T-helper 9 cell (primary cell): ENCODE measurements at places on chromosomes 11 and 22.

- DNase-seq = no peak
Observed at GRCh38 chr22:42645938-42646568, 3.1 kb downstream of the CYB5R3 start.

- no peak for DNase-seq
Observed at GRCh38 chr22:36929621-36930020, 16.2 kb downstream of the CSF2RB start.

GRCh38 chr11:95519912-95520311, 269.7 kb downstream of the FAM76B start:
- DNase-seq = no peak

DNA sequence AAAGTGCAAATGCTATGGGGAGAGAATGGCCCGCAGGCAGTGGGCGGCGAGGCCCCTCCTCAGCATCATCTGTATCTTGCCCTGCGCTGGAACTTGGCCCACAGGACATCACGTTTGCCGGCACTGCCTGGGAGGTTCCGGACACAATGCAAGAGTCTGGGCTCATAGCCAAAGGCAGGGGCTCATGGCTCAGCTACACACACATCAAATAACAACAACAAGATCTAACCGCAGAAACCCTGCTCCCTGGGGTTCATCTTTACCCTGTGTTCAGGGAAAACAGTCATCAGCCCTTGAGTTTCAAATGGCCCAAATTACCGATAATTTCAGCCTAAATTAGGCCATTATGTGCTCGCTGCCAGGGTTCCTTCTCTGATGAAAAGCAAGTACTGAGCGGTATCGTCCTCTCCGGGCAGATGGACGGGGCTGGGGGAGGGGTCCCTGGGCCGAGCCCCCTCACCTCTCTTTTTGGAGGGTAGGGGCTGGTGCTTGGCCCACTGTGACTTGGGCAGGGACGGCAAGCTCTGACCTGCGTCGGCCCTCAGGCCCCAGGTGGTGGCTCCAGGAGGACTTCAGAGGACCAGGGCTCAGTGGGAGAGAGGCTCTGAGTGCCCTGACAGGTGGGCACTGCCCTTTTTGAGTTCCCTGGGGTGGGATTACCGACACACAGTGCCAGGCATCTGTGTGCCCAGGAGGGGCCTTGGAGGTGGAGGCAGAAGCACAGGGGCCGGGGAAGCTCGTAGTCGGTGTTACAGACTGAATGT, 25.0 kb upstream of the GAL start:
- no peak for DNase-seq

GRCh38 chr11:104926771-104927611, 28.7 kb upstream of the CASP12 start:
- no peak for DNase-seq

DNA sequence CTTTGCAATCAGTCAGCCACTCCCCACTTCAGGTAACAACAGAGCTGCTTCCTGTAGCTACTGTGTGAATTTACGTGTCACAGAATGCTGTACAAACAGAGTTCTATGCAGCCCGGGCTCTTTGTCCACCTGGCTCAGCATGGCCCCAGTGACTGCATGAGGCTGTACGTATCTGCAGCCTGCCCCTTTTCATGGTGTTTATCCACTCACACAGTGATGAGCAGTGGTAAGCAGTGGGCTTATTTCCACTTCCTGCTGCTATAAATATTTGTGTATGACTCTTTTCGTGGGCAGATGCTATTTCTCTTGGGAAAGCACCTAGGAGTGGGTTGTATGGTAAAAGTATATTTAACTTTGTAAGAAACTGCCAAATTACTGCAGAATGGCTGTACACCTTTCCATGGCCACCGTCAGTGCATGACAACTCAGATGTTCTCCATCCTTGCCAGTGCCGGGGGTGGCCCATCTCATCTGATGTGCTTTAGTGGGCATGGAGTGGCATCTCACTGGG, 43.3 kb downstream of the MYEOV start:
- DNase-seq = no peak

GRCh38 chr11:96037405-96037949, 113.6 kb upstream of the MTMR2 start:
- DNase-seq = no peak

DNA sequence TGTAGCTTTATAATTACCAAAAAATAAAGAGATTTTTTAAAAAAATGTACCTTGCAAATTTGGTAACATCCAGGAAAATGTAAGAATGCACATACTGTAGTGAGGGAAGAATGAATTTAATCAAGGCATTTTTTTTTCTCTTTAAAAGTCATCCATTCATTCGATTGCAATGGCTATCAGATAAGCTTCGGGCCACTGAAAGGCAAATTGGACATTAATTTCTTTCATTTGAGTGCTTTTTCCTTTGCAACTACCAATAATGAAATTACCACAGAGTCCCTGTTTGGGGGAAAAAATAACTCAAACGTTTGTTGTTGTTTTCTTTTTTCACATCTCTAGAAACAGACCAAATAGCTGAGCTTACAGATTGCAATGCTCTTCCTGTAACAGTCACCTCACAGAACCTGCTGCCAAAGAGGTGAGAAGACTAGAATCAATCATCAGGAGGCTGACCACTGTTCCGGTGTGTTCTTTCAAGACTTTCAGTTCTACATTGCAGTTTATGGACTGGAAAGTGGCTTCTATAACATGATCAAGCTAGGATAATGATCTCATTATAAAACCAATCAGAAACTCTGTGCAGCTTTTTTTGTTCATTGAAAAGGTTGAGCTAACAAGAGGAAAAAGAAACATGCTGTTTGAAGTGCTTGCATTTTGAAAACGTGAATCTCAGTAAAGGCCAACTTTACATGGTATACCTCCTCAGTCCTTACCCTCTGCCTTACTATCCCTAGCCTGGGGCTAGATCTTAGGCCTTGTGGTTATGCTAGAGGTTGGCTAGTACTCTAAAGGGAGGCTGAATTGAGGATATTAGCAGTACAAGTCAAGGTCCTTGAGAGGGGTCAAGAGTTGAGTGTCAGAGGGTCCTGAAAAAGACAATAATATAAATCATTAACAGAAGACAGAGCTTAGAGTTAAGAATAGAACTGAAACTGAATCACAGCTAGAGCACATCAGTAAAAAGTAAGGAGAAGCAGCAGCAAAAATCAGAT, 1276.1 kb downstream of the LRRC4C start:
- DNase-seq = no peak

- no peak for DNase-seq
Observed at GRCh38 chr11:46149342-46149741, 28.1 kb upstream of the PHF21A start.

DNA sequence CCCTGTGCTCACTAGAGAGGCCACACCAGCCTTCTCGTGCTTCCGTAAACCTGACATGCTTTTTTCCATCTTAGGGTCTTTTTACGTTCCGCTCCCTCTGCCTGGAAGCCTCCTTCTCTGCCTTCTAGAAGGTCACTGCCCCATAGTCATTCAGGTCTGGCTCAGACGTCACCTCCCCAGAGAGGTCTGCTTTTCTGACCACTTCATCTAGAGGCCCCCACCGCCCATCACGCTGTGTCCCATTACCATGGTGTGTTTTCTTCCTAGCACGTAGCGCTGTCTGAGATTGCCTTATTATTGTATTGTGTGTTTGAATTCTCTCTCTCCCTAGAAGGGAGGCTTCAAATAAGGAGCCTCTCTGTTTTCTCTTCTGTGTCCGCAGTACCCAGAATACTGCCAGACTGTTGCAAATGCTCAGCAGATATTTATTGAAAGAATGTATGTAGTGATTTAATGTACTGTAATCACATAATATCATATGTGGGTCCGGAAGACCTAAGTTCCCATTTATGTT, 10.0 kb downstream of the TAB1 start:
- DNase-seq = no peak

DNA sequence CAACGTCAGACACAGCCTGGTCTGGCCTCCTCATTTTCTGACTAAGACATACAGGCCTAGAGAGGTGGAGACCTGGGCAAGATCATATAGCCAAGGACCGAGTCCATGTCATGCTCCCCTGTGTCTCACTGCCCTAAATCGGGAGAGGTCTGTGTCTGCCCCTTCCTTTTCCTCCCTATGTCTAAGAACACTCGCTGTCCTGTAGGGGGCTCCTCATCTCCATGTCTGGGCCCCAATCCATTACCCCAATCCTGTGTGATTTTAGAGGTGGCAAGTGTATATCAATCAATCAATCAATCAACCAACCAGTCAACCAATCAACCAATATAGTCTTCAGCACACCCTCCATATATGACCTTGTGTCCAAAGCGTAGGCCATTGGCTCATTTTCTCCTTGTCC, 125.7 kb downstream of the KIRREL3 start:
- no peak for DNase-seq

- DNase-seq = no peak
Observed at GRCh38 chr11:132549561-132549960, 982.7 kb downstream of the OPCML start.

- no peak for DNase-seq
Observed at GRCh38 chr11:99505831-99506230, 485.1 kb downstream of the CNTN5 start.

DNA sequence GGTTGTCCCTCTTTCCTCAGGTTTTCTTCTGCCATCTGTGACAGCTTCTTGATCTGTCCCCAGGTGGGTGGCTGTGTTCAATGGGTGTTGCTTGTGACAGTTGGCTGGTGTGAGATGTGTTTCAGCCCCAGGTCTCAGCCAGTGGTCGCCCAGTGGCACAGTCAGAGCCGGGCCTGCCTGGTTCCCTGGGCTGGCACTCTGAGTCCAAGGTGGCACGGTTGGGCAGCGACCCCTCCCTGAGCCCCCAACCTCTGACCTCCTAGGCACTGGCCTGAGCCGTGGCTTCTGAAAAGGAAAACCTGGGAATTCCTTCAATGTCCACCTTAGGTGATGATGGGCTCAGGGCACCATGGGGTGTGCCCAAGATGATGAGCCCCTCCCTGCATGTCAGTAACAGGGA, 14.0 kb upstream of the PRODH start:
- no peak for DNase-seq
